Mesenchymal stem cell (in vitro differentiated cells and primary cell): ENCODE measurements at places on chromosomes 2 and 18.
A peak's percentile ranks its signal among the peaks of the same experiment; 100 is the strongest.

GRCh38 chr2:109243526-109244303 is 114.7 kb downstream of the SH3RF3 start:
- H3K4me3 ChIP-seq: peak overlapping the region; percentile 49
- no peak for DNase-seq
- H3K27ac ChIP-seq: no peak overlapping the region
- H3K4me1 ChIP-seq: peaks cover 17% of the 10 kb centered on the region
- H3K27me3 ChIP-seq: no peaks in the 10 kb centered on the region

DNA sequence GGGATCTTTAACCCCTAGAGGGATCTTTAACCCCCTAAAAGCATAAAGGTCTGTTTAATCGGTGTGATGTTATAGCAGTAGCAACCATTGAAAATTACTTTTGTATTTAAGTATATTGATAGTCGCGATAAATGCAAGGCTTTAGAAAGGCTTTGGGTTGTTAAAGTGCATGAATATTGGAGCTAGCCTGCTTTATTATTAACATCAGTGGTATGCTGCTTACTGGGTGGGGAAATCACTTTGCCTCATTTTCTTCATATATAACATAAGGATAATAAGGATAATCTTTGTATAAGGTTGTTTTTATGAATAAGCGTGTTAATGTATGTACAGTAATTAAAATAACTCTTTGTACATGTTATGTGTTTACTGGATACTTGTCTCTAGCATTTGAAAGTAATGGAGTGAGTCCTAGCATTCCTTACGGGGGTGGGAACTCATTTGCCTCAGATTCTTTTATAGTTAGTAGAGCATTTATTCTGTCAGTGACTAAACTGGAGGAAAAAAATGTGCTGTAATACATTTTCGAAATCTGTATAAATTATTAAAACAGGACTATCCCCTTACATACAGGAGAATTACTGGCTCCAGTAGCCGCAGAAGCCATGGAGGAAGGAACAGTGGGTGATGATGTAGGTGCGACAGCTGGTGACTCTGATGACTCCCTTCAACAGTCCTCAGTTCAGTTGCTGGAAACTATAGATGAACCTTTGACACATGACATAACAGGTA is 122.2 kb downstream of the BIRC6 start:
- no peak overlapping the region for H3K4me3 ChIP-seq
- no peak for DNase-seq
- H3K27ac ChIP-seq: peak overlapping the region; percentile 33
- H3K4me1 ChIP-seq: peaks cover 2% of the 10 kb centered on the region
- peaks cover 9% of the 10 kb centered on the region for H3K36me3 ChIP-seq
- H3K27me3 ChIP-seq: no peaks in the 10 kb centered on the region

GRCh38 chr2:62467475-62468321 is 38.3 kb downstream of the TMEM17 start:
- no peaks in the 10 kb centered on the region for H3K4me1 ChIP-seq
- no peaks in the 10 kb centered on the region for H3K36me3 ChIP-seq
- H3K27ac ChIP-seq: no peak overlapping the region
- H3K27me3 ChIP-seq: no peaks in the 10 kb centered on the region
- H3K4me3 ChIP-seq: no peak overlapping the region
- no peak for DNase-seq

- no peak overlapping the region for H3K4me3 ChIP-seq
- DNase-seq: no peak
- no peak overlapping the region for H3K27ac ChIP-seq
- no peaks in the 10 kb centered on the region for H3K36me3 ChIP-seq
Measured at GRCh38 chr2:158138255-158138654, 36.6 kb downstream of the UPP2 start.

- peaks cover 25% of the 10 kb centered on the region for H3K4me1 ChIP-seq
- DNase-seq: no peak
- no peaks in the 10 kb centered on the region for H3K27me3 ChIP-seq
Measured at GRCh38 chr2:46338674-46339073, 41.5 kb downstream of the EPAS1 start.

DNA sequence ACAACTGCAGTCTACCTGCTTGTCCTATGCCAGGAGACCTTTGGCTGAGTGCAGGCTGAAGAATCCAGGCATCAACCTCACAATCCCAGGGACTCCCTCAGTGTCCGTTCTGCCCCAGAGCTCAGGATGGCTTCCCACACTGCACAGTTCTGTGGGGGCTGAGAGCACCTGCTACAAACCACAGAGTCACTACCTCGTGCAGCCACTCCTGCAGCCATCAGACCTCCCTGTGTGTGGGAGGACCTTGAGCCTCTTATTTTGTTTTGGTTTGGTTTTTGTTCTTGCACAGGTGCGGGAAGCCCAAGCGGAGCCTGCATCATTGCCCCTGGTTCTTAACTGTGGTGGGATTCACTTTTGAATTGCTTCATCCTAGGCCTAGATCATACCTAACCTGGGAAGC is 31.0 kb downstream of the NAT8 start:
- peaks cover 6% of the 10 kb centered on the region for H3K36me3 ChIP-seq
- no peaks in the 10 kb centered on the region for H3K4me1 ChIP-seq
- no peak for DNase-seq
- H3K27ac ChIP-seq: no peak overlapping the region

GRCh38 chr18:13703899-13704298 is 22.5 kb downstream of the FAM210A start:
- H3K4me1 ChIP-seq: no peaks in the 10 kb centered on the region
- peak; percentile 13 for DNase-seq
- H3K4me3 ChIP-seq: no peak overlapping the region
- no peak overlapping the region for H3K27ac ChIP-seq
- H3K27me3 ChIP-seq: no peaks in the 10 kb centered on the region
- H3K36me3 ChIP-seq: peaks cover 5% of the 10 kb centered on the region

DNA sequence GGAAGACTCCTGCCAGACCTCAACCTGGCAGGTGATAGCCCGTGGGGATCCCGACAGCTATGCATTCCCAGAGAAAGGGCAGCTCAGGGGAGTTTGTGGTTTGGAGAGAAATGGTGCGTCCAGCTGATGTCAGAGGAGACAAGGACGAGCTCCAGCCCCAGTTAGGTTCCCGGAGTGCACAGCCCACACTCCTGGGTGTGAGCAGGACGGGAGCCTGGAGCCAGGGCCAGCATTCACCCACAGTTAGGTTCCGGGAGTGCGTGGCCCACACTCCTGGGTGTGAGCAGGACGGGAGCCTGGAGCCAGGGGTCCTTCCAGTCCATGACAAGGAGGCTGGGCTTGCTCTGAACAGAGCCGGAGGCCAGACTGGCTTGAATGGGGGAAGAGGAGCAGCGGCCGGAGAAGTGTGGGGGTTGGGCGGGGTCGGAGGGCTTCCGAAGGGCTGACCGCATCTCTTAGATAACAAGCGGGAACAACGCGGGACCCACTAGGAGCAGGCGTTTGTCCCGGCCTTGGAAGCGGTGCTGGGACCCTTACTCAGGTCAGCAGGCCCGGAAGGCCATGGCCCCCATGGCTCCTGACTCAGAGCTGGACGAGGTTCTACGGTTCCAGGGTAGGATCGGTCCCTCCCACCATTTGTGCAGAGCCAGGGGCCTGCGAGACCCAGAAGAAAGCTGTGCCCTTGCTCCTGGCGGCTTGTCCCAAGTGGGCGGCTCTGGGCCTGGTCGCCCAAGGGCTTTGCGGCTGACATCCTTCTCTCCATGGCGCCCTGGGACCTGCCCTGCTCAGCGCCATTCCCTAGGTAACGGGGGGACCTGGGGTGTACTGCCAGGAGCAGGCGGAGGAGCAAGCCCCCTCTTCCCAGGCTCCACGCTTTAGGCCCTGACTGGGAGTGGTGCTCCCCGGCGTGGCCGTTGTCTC is 185.6 kb downstream of the RTP5 start:
- DNase-seq: no peak
- peaks cover 41% of the 10 kb centered on the region for H3K27me3 ChIP-seq
- no peak overlapping the region for H3K4me3 ChIP-seq
- no peak overlapping the region for H3K27ac ChIP-seq
- no peaks in the 10 kb centered on the region for H3K36me3 ChIP-seq

- no peak for DNase-seq
- no peak overlapping the region for H3K4me3 ChIP-seq
- no peak overlapping the region for H3K27ac ChIP-seq
- peaks cover 4% of the 10 kb centered on the region for H3K36me3 ChIP-seq
- no peaks in the 10 kb centered on the region for H3K27me3 ChIP-seq
Measured at GRCh38 chr2:10400978-10401951, 46.9 kb downstream of the ODC1 start.

DNA sequence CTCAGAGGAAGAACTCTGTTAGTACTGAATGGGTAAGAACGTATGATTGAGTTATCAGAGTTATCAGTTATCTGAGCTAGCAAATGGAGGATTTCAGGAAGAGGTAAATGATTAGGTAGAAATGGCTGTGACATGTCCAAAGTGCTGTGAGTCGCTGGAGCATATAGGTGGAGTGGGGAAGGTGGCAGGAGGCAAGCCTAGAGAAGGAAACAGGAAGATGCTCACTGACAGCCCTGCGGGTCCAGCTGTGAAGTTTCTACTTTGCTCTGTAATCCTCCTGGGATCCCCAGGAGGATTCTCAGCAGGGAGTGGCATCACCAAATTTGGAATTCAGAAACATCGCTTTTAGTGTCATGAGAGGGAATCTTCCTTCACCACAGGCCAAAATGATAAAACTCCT is 52.0 kb downstream of the GYPC start:
- no peak overlapping the region for H3K27ac ChIP-seq
- DNase-seq: no peak
- no peaks in the 10 kb centered on the region for H3K27me3 ChIP-seq
- no peak overlapping the region for H3K4me3 ChIP-seq

DNA sequence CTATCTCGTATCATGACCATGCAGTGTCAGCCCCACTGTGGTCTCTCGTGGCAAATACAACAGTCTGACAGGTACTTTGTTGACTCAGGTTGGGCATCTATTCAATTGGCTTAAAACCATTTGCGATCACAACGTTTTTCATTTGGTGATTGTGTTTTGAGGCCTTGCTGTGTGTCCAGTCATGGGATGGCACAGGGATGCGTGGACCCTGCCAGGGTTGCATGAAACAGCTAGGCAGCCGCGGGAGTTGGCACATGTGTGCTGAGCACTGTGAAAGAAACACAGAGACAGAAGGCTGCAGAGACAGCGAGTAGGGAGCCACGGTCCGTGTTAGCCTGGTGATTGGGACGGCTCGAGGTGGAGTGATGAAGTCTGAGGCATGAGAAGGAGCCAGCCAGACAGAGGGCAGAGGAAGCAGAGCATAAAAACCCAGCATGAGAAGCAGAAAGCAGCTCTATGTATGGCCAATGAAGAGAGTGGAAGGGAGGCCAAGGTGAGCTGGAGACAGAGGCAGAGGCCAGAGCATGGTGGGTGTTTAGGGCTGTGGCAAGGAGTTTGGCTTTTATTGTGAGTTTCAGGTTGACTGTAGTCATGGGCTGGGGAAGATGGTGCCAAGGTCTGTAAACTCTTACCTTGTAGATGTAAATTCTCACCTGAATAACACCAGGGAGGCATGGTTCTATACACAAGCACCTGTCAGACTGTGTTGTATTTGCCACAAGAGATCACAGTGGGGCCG is 31.8 kb upstream of the IL1R1 start:
- no peaks in the 10 kb centered on the region for H3K36me3 ChIP-seq
- peaks cover 25% of the 10 kb centered on the region for H3K4me1 ChIP-seq
- no peaks in the 10 kb centered on the region for H3K27me3 ChIP-seq
- no peak overlapping the region for H3K27ac ChIP-seq
- H3K4me3 ChIP-seq: peak overlapping the region; percentile 32

- H3K27ac ChIP-seq: peak overlapping the region; percentile 96
- peak; percentile 100 for DNase-seq
- H3K4me3 ChIP-seq: no peak overlapping the region
- H3K36me3 ChIP-seq: no peaks in the 10 kb centered on the region
Measured at GRCh38 chr2:223469270-223470046, 132.7 kb downstream of the SCG2 start.

DNA sequence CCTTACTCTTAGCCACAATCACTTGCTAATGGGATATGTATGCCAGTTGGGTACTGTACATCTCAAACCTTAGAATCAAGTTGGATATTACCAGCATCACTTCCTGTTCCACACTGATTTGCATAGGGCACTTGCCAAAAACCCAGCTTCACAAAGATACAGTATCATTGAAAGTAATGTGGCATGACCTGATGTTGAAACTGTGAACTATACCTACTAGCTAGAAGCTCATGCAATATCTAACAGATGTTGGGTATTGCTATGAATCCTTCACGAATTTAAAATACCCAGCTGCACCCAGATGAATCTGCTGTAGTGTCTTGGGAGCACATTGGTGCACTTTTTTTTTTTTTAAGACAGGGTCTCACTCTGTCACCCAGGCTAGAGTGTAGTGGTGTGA is 6.5 kb upstream of the STAMBP start:
- no peaks in the 10 kb centered on the region for H3K36me3 ChIP-seq
- DNase-seq: no peak
- no peak overlapping the region for H3K4me3 ChIP-seq

- H3K27ac ChIP-seq: peak overlapping the region; percentile 78
- no peaks in the 10 kb centered on the region for H3K36me3 ChIP-seq
- peaks cover 4% of the 10 kb centered on the region for H3K4me1 ChIP-seq
- H3K27me3 ChIP-seq: no peaks in the 10 kb centered on the region
- H3K4me3 ChIP-seq: no peak overlapping the region
Measured at GRCh38 chr2:27832396-27832795, 57.8 kb downstream of the RBKS start.

DNA sequence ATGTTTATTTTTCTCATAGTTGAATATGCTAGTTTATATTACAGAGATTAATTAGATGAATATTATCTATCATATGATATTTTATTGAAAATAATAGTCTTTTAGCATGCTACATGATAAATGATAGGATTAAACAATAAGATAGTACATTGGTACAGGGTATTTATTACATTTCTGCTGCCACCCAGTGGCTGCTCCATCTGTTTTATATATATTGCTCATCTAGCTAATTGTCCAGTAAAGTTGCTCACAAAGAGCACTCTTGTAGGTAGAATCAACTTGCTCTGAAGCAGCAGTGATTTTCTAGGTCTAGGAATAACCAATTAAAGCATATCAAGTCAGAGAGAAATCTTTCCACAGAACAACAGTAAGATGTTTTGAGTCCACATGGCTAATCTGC is 183.3 kb downstream of the ASXL3 start:
- peak; percentile 42 for DNase-seq
- no peak overlapping the region for H3K4me3 ChIP-seq
- no peak overlapping the region for H3K27ac ChIP-seq
- H3K4me1 ChIP-seq: no peaks in the 10 kb centered on the region
- H3K36me3 ChIP-seq: no peaks in the 10 kb centered on the region
- no peaks in the 10 kb centered on the region for H3K27me3 ChIP-seq

DNA sequence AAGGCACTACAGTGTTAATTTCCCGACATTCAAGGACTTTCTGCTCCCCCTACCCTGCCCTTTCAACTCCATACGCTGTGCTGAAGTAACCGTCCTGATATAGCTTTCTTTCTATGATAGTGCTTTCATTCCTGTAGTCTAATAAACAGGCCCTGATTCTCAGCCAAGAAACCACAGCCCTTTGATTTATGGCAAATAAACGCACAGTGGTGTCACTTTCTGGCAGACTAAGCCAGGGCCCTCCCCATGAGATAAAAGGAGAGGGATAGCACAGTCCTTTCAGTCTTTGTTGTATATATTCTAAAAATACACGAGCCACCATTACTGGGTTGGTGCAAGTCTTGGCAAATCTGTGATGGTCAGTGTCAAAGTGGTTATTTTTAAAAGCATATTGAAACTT is 291.2 kb downstream of the ALPK2 start:
- H3K4me3 ChIP-seq: no peak overlapping the region
- no peaks in the 10 kb centered on the region for H3K27me3 ChIP-seq
- peak; percentile 82 for DNase-seq
- H3K4me1 ChIP-seq: peaks cover 10% of the 10 kb centered on the region
- H3K27ac ChIP-seq: no peak overlapping the region
